Fibroblast of mammary gland (primary cell): ENCODE measurements at places on chromosomes 7 and 10.
A peak's percentile ranks its signal among the peaks of the same experiment; 100 is the strongest.

- peak; percentile 40 for DNase-seq
Observed at GRCh38 chr7:67019562-67020390, 23.1 kb downstream of the TYW1 start.

DNA sequence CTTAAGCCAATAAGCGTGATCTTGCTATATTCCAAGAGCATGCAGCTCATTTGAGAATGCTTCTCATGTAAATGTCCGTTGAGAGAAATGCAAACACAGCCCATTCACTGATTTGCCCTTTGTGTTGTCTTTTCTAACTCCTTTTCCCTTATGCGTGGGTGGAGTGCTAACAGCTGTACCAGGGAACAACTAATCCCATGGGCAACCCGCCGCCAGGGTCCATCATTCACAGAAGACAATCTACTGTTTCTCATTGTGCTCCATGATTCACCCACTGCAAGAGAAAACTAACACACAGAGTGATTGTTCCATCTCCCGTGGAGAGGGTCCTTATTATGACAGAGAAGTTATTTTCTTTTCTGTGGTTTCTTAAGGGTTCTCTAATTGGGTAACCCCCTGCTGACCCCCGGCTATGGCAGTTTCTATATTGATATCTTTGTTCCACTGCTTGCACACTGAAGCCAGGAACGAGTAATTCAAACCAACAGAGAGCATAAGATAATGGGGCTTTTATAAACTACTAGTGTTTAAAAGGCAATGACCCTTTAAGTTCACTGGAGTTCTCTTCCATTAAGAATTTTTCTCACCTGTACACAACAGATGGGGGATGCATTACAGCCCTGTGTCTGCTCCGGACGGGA lies 298.7 kb downstream of the BAMBI start:
- DNase-seq = peak; percentile 15

DNA sequence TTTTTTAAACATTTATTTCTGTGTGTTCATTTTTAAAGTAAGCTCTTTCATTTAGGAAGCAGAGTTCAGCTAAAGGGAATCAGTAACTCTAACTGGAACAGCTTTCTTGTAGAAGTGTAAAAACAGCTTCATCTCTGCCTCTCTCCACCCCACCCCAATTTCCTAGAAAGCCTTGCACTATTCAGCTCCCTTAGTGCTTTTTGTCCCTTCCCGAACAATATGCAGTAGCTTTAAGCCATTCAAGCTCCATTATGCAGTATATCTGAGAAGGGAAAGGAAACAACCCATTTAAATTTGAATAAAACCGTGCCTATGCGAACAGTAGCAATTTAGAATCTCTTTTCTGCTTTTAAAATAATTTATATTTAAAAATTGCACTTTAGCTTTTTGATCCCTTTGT lies 134.5 kb downstream of the TRIL start:
- DNase-seq = no peak

DNA sequence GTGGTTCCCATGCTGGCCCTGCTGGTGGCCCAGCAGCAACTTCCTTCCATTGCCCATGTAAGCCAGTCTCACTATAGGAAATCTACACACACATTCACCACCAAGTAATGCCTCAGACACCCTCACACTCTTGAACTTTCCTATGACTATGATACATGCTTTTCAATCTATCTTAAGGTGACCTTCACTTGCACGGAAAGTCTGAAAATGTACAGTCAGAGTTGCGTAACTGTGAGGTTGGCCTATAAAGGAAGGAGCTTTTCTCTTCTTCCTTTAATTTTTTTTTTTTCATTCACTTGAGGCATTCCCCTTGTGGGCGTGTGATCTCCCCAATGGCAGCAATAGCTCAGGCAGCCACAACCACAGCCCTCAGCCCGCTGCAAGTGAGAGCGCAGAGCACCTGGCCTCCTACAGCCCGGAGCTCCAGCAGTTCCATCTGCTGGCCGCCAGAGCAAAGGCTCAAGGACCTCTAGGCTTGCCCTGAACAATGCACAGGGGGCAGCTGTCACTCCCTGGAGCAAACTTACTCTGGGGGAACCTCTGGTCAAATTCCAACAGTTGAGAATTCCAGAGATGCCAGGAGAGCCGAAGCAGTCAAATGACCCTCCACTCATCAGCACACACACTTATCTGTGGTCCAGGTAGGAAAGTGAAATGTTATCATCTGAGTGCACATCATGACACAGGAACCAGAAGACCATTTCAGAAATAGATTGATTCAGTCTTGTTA lies 123.1 kb upstream of the ADO start:
- DNase-seq = peak; percentile 18

GRCh38 chr10:16483241-16483917 lies 38.3 kb downstream of the C1QL3 start:
- no peak for DNase-seq

- no peak for DNase-seq
Observed at GRCh38 chr7:17152721-17153120, 145.7 kb upstream of the AHR start.

DNA sequence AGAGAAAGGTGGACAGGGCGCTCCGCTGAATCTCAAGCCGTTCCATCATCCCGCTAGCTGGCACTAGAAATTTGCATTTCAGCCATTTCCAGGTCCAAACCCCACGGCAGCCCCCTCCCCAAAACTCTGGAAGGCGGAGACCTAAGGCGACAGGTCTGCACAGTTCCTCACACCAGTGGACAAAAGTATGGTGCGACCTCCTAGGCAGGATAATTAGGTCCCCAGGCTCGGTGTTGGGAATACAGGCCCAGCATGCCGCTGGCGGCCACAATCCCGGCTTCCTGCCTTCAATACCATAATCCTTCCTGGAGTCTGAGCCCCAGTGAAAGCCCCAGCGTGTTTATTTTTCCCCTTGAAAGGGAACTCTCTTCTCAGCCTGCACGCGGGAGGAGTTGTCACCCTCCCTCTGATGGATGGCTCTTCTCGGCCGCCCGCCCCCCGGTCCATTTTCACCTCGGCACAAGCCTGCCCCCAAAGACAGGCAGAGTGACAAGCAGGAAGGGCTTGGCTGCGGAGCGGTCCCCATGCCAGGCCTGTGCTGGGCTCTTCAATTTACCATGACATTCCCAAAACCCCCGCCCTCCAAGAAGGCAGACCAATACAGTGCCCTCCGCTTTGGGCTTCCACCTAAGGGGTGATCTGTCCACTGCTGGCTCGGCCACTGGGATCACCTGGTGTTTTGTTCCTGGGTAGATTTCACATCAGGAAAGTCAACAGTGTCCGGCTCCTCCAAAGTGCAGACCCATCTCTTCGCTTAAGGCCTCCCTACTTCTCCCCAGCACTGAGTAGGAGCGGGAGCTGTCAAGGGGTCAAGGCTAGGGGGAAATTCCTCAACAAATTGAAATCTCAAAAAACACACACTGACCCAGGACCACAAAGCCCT lies 2.2 kb downstream of the FGFR2 start:
- DNase-seq = no peak

DNA sequence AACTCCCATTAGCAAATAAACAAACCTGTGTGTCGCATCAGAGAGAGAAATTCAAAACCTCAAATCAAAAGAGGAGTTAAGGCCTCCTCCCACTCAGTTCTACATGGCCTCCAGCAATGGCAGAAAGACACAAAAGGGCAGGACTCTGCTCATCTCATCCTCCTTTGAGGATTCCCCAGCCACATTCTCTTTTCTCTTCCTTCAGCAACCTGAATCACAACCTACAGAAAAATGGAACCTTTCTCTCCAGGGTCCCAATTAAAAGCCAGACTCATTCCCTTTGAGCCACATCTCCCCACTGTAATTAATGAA lies 7.9 kb downstream of the OSBPL3 start:
- DNase-seq = no peak

- DNase-seq = no peak
Observed at GRCh38 chr10:100800931-100801330, 55.5 kb downstream of the PAX2 start.

GRCh38 chr7:26046150-26046549 lies 105.8 kb upstream of the NFE2L3 start:
- DNase-seq = no peak

- no peak for DNase-seq
Observed at GRCh38 chr10:129896860-129897200, 67.2 kb downstream of the EBF3 start.

GRCh38 chr7:137957887-137958286 lies 44.0 kb downstream of the CREB3L2 start:
- peak; percentile 97 for DNase-seq

DNA sequence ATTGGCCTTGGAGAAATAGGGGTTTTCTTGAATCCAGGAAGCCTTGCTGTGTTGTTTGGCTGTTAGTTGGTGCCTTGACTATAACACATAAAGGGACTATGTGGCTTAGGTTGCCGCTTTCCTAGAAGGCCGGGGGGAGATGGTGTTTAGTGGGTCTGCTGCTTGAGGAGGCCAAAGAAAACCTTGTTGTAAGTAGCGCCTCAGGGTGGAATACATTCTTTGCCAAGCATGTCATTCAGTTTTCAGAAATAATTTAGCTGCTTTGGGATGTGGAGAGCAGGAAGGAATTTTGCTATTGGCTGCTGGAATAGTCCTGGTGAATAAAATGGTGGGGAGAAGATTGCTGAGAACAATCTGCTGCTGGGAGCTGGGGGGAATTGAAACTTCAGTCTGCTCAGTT lies 132.9 kb upstream of the WNT16 start:
- DNase-seq = no peak

- no peak for DNase-seq
Observed at GRCh38 chr7:83366629-83367028, 203.9 kb upstream of the PCLO start.

DNA sequence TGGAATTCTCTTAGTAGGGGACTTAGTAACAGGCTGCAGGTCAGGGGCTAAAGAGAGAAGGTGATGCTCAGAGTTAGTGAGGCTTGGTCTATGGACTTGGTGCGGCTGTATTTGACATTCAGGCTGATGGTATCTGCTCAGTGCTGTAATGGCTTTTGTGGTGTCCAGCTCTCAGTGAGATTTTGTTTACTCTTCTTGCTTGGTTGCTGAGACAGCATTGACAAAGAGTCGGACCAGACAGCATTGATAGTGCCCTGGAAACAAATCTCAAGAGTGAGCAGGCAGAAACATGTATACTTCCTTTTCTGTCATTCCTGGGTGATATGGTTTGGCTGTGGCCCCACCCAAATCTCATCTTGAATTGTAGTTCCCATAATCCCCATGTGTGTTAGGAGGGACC lies 202.0 kb downstream of the STK31 start:
- no peak for DNase-seq

DNA sequence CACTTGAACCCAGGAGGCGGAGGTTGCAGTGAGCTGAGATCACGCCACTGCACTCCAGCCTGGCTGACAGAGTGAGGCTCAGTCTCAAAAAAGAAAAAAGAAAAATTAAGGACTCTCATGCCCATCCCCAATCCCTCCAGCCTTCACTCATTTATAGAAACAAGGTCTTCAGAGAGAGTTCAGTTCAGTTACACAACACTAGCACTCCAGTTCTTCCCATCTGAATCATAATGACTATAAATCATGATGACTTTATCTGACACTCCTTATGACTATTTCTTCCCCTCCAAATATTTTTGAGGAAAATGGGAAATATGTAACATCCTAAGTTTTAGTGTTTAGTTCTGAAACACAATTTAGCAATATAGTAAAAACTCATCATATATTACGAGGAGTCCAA lies 107.4 kb upstream of the LSM8 start:
- no peak for DNase-seq

DNA sequence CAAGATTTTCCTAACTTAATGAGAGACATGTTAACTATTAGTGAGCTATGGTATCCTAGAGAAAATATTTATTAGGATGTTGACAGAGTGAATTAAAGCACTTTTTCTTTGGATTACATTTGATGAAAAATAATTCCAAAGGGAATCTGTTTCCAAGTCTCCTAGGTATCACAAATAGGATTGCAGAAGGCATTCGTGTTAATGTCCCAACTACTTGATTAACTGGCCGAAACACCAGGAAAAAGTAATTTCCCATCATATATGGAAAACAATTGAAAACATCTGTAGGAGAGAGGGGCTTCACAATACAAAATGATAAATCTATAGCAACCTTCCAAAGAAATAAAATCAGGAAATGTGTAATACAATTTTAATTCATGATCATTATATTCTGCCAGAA lies 406.7 kb downstream of the PARD3 start:
- DNase-seq = no peak

DNA sequence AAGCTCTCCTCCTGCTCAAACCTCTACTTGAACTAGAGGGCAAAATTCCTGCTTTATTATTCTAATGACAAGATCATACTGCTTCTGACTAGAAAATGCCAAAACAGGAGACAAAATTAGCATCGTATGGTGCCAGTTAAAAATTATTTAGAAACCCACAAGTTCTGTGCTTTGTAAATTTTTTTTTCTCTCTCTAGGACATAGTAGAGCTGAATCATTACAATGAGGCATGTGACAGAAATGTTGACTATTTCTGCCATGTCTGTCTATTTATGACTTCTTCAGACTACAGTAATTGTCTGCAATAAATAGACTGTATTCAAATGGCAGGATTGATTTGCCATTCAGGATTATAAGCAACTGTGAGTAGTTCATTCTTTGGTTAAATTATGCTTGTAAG lies 335.8 kb downstream of the PRPF18 start:
- peak; percentile 57 for DNase-seq

DNA sequence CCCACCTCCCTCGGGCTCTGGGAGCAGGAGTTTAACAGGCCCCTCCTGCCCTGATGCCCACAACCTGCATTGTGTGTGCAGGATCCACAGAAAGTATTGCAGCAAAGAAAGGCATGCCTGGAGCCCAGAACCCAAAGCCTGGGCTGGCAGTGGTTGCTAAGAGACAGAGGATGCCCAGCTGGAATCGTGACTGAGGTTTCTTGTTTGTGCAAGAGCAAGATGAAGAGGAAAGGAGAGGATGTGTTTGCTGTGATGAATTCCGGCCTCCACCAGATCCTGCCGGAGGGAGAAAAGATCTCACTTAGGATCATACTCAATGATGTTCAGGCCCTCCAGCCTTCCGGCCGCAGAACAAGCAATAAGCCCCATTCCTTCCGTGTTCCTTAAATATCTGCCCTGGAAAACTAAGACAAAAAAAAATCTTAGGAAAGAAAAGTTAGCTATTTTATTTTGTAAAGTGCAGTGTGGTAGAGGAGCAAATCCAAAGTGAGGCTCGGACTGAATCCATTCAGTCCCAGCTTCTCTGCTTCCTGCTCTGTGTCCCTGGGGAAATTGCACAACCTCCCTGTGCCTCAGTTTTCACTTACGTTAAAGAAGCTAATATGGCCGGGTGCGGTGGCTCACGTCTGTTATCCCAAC lies 57.1 kb downstream of the SLIT1 start:
- no peak for DNase-seq

DNA sequence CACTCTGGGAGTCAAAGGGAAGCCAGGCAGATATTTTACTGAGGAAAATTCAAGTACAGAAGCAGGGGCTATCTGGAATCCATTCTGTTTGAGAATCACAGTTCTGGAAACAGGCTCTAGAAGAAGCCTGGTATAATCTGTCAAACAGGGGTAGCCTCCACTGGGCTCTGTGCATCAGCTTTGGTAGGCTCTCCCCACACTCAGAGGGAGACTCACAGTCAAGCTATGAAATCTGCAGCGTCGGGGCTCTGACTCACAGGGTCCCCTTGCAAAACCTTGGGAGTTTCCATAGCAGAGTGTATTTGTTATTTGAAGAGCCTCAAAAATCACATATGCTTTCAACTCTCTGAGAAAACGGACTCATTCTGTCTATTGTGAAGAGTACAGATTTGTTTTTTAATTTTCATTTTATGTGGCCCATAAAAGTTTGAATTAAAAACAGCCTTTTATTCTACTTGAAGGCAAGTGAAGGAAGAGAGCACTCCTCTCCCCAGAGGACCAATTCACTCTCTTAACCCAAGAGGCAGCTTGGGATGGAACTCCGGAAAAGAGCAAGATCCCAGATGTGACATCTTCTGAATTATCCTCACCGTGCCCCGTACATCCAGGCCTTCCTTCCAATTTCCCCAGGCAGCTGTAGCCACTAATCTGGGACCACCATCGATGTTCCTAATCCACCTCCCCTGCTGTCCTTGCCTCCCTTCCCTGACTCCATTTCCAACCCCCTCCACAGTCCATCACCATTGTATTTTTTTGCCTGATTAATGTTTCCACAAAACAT lies 590.9 kb upstream of the MGMT start:
- peak; percentile 54 for DNase-seq
